ENCODE measurements at places on chromosomes 13 and 19. TPM values are rescaled to one million over a fixed set of nuclear protein-coding genes. Genes with fewer than 3 reads are reported as not detected.

- peak within 1 kb of the TSS; percentile 71 for H3K4me3 ChIP-seq
- peak; percentile 65 for DNase-seq
- H3K36me3 ChIP-seq: peaks cover 14% of the 10 kb centered on the region
- peak within 1 kb of the TSS; percentile 28 for H3K27ac ChIP-seq
- H3K27me3 ChIP-seq: no peaks in the 10 kb centered on the region
Measured at GRCh38 chr19:19643158-19644053, at the start of gene GMIP. GMIP (minus strand) TSS chr19:19643657; CDS start chr19:19643529, 128 bp downstream.

DNA sequence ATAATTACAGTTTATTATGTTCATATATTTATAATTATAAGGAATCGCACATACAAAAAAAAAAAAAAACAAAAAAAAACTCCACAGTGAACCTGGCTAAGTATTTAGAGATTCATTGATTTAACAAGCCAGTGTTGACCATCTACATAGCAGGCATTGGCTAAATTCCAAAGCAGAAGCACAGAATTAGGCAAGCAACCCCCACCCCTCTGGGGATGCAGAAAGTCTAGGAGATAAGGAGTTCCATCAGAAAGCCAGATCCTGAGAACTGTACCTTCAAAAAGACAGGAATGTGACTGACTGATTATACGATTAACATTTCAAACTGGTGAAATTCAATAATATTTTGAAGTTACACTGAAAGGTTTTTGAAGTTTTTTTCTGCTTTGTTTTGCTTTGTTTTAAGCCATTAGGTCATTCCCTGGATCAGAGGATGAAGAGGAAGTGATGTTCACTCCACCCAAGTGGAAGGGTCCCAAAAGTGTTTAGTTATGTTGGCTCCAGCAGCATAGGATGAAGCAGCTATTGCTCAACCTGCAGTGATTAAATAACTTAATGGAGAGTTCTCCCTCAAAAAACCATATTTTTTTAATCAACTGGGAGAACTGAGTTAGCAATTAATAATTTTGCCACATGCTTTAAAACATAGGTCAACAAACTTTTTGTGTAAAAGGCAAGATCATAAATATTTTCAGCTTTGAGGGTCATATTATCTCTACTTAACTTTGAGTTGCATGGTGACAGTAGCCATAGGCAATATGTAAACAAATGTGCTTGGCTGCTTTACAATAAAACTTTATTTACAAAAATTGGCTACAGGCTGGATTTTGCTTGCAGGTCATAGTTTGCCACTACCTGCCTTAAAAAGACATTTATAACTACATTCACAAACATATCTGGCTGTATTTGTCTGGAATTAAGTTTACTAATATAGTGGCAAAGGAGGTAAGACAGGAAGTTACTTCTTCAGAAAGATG lies 49.6 kb downstream of the DOCK9 start:
- no peaks in the 10 kb centered on the region for H3K27me3 ChIP-seq
- H3K4me3 ChIP-seq: peak overlapping the region; percentile 56
- peaks cover 48% of the 10 kb centered on the region for H3K36me3 ChIP-seq
- DNase-seq: no peak
- peaks cover 35% of the 10 kb centered on the region for H3K4me1 ChIP-seq

DNA sequence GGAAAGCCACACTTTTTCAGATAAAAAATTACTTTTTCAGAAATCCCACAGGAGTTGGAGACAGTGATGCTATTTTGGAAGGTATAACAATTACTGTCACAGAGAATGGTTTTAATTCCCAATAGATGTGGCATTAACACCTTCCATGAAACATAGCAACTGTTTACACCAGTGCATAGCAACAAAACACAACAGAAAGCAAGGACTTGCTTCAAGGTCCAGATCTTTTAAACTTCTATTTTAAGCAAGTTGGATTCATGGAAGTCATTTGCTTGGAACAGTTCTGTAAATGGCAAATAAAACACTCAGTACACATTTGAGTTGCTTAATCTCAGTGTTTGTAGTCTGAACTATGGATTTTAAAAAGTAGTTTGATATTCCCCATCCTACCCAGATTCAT lies 385.9 kb upstream of the SPRY2 start:
- H3K4me3 ChIP-seq: no peak overlapping the region
- H3K36me3 ChIP-seq: no peaks in the 10 kb centered on the region
- no peaks in the 10 kb centered on the region for H3K27me3 ChIP-seq
- no peak for DNase-seq
- H3K4me1 ChIP-seq: no peaks in the 10 kb centered on the region

DNA sequence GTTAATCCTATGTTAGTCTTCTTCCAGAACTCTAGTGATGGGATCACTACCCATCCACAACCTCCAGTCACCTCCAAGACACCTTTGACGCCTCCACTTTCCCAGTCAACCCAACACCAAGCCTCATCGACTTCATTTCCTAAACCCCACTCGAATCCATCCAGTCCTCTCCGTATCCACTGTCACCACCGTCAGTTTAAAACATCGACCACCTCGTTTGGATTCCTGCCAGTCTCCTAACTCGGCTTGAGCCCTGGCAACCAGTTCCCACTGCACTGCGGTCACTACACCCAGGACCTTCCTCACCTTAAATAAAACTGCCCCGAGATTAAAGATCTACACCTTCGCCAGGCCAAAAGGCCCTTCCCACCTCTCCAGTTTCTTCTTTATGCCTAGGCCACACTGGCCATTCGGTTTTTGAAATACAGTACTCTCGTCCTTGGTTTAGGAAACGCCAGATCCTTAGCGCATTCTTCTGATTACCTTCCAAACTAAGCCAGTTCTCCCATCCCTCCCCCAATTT lies 1.2 kb downstream of the MTIF3 start:
- H3K36me3 ChIP-seq: no peaks in the 10 kb centered on the region
- peak overlapping the region; percentile 70 for H3K4me3 ChIP-seq

DNA sequence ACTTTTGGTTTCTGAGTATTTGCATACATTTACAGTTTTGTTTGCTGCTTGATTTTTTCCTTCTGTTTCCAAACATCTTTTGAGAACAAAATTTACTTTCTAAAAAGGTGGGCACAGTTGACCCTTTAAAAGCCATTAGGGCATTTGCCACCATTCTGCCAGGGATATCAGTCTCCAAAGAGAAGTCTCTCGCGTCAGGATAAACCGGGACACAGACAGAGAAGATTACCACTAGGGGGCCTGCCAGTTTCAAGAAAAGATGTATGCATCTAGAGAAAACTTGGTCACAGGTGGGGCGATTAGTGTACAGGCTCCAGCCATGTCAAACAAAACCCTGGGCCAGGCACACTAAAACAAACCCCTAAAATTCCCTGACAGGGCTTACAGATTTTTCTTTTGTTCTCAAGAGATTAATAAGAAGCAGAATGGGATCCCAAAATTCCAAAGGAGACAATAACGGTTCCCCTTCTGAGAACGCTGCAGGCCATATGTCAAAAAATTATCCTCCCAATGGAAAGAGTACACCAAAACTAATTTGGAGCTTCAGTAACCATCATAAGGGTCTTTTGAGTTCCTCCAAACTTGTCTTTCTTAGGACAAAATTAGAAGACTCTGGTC lies 10.7 kb upstream of the PABPC3 start:
- H3K27me3 ChIP-seq: peaks cover 12% of the 10 kb centered on the region
- no peaks in the 10 kb centered on the region for H3K36me3 ChIP-seq
- no peak overlapping the region for H3K27ac ChIP-seq
- no peak overlapping the region for H3K4me3 ChIP-seq
- no peaks in the 10 kb centered on the region for H3K4me1 ChIP-seq
- DNase-seq: peak; percentile 69

DNA sequence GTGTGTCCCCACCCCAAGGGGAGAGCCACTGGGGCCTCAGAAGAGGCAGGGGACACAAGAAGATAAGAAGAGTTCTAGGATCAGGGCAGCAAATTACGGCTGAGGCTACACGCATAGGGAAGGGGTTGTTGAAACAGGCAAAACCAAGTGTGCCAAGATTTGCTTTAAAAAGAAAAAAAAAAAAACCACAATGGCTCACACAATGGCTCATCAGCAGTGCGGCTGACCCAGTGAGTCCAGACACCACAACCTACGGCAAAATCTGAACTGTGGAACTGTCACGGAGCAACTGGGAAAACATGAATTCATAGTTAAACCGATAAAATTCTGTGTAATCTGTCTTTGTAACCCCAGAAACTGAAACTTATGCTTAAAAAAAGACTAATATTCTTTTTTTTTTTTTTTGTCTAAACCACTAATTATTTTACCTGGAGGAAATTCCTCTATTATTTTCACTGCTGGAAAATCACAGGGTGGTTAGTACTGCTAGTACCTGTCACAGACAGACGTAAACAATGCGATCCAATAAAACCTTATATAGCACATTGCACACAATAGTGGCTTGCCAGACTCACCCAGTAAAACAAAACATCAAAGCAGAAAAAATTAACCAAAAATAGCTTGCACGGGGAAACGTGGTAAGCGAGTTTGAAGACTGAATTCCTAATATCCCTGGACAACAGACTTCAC lies 325.4 kb upstream of the TSHZ3 start:
- H3K36me3 ChIP-seq: no peaks in the 10 kb centered on the region
- H3K4me3 ChIP-seq: no peak overlapping the region
- no peaks in the 10 kb centered on the region for H3K27me3 ChIP-seq
- no peak overlapping the region for H3K27ac ChIP-seq
- peaks cover 8% of the 10 kb centered on the region for H3K4me1 ChIP-seq

- no peak overlapping the region for H3K4me3 ChIP-seq
- H3K27ac ChIP-seq: no peak overlapping the region
- no peaks in the 10 kb centered on the region for H3K36me3 ChIP-seq
- DNase-seq: no peak
- H3K27me3 ChIP-seq: no peaks in the 10 kb centered on the region
Measured at GRCh38 chr13:69946511-69946910, 161.1 kb upstream of the ATXN8OS start.

The RANBP3 gene
- 74.8 TPM for total RNA-seq

The ATP8A2 gene
- 0.34 TPM for total RNA-seq

The LGALS7B gene
- total RNA-seq: not detected

The USP12 gene
- 32.0 TPM for total RNA-seq
